ENCODE measurements at places on chromosomes 6 and 20.

DNA sequence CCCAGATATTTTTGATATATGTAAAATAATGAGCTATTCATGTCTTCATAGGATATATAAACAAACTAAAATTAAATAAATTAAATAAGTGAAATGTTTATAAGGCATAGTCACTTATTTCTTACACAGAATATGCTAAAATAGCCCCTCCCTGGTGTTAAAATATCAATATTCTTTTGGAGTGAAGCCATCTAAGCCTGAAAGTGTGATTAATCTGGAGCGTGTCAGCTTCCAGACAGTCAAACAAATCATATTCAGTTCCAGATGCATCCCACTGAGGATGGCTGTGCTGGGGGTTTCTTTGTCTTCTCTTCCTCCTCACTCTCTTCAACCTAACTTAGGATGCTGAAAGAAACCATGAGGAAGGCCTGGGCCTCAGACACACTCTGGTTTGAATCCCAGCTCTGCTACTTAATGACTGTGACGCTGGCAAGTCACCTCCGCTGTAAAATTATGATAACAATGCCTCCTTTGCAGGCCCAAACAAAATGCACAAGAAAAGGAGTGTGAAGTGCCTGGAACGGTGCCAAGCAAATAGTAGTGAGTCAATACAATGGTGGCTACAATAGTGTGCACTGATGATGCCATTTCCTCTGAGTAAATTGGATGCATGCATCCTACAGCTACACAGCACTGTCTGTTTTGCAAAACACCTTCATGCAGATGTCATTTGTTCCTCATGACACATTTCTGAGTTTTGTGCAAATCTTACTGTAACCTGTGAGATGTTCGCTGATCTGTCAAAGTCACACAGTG lies 161.4 kb downstream of the FOXC1 start:
- DNase-seq: no peak

DNA sequence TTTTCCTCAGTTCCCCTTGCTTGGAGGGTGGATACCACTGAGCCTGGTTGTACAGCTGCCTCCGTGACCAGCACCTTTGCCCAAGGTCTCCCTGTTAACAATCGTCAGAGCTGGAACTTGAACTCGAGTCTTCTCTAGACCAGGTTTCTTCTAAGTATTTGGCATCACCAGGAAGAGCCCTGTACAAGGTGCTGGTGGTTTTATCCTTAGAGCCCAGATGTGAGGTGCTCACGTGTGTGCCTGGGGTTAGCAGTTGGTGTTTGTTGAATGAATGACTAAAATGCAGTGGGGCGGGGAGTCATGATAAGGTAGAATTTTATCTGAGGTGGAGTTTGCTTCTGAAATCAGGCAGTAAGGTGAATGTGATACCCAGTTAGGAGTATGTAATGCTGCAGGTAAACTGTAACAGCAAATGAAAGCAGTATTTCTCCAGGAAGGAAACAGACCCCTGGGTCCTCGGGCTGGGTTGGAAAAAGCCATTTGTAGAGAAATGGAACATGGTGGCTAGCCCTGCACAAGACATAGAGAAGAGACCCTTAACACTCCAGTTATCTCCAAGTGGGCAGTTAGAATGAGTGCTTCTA lies 3.1 kb downstream of the DNAJC5 start:
- no peak for DNase-seq

DNA sequence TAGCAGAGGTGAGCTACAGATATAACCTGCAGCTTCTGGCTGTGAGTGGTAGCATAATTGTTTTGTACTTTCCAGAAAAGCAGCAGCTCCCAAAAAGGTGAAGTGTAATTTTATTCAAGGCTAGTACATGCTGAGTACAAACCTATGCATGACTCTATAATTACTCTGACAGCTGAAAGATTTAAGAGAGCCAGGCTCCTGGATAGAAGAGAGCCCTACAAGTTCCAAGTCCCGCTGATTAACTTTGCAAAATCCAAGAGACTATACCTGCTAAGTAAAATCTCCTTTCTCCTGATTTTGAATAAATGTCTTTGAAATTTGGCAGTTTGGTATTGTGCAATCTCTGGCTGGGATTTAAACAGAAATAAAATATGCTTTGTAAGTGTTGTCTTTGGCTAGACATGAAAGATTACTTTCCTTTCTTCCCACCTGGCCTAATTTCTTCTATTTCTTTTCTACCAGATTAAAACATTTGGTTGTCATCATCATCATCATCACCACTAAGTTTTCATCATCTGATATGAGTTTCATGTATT lies 79.5 kb downstream of the CTNNBL1 start:
- no peak for DNase-seq

DNA sequence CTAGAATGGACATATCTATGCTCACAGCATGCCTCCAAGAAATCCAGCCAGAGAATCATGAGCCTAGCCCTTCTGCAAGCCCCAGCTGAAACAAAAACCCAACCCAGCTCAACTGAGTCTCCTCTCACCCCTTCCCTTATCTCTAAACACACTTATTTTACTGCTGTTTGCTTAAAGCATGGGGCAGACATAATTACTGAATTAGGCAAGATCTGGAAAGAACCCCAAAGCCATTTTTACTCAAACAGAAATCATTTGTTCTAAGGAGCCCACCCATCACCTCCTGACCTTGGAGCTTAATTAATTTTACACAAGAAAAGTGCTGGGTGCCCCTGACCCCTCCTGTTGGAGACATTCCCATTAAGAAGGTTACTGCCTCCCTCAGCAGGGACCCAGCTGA lies 291.6 kb downstream of the MAFB start:
- DNase-seq: no peak

- no peak for DNase-seq
Measured at GRCh38 chr20:18314786-18315406, 26.6 kb downstream of the ZNF133 start.

GRCh38 chr6:56795466-56796195 lies 152.9 kb upstream of the DST start:
- no peak for DNase-seq

- no peak for DNase-seq
Measured at GRCh38 chr20:43432498-43432897, 25.2 kb upstream of the SRSF6 start.

DNA sequence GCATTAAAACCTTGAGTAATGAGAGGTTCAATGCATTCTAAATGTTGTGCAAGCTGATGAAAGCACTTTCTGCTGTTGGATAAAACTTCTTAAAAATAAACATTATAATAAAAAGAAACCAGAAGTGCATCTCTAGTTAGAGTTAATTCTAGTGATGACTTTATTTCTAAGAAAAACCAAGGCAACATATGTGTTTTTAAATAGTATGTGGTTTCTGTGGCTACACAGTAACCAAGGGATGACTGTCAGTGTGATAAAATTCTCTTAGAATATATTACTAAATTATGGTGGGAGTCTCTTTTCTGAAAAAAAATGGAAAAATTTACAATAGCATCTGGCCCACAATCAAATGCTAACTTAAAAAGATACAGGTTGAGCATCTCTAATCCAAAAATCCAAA lies 117.0 kb downstream of the ME1 start:
- DNase-seq: no peak
